ENCODE measurements at places on chromosomes 3 and 15. TPM values are rescaled to one million over a fixed set of nuclear protein-coding genes. Genes with fewer than 3 reads are reported as not detected.

TMEM40 gene
- total RNA-seq = not detected

THSD4 gene
- 25.4 TPM for total RNA-seq

CCR2 gene
- total RNA-seq = not detected

NFKBIZ gene
- total RNA-seq = 27.4 TPM

DNASE1L3 gene
- total RNA-seq = 0.99 TPM

LRRIQ4 gene
- total RNA-seq = not detected

NRG4 gene
- not detected for total RNA-seq

ARRDC4 gene
- 0.97 TPM for total RNA-seq

LIPH gene
- not detected for total RNA-seq

PPARG gene
- 1.5 TPM for total RNA-seq

SH3GL3 gene
- not detected for total RNA-seq

ZBED2 gene
- not detected for total RNA-seq

STRC gene
- total RNA-seq = not detected

RTP4 gene
- total RNA-seq = 0.22 TPM

LACTB gene
- total RNA-seq = 26.1 TPM

TERC gene
- 10.0 TPM for total RNA-seq

RPL39L gene
- 16.8 TPM for total RNA-seq

CP gene
- total RNA-seq = not detected

STARD5 gene
- 2.2 TPM for total RNA-seq

DNAH1 gene
- total RNA-seq = 5.8 TPM

SLC28A2 gene
- total RNA-seq = not detected

KCNAB1 gene
- total RNA-seq = 11.7 TPM

CLEC3B gene
- total RNA-seq = not detected

FEZF2 gene
- total RNA-seq = not detected

AP3B2 gene
- not detected for total RNA-seq

MNS1 gene
- total RNA-seq = 2.6 TPM

SEMA7A gene
- 1.7 TPM for total RNA-seq

FILIP1L gene
- total RNA-seq = 29.2 TPM

RLBP1 gene
- not detected for total RNA-seq
